ENCODE measurements at places on chromosomes 11 and 22.

DNA sequence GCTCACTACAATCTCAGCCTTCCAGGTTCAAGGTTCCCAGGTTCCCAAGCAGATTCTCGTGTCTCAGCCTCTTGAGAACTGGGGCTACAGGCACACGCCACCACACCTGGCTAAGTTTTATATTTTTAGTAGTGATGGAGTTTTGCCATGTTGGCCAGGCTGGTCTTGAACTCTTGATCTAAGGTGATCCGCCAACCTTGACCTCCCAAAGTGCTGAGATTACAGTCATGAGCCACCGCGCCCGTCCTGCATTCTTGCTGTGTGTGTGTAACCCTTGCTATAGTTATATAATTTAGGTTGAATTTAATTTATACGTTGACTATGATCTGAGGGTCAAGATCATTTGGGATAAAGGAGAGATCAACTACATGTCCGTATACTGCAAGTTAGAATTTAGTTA is 29.3 kb upstream of the ROBO3 start:
- H3K4me3 ChIP-seq = peak overlapping the region; percentile 71
- H3K36me3 ChIP-seq = no peaks in the 10 kb centered on the region
- no peak for DNase-seq
- H3K27me3 ChIP-seq = peaks cover 44% of the 10 kb centered on the region
- peaks cover 17% of the 10 kb centered on the region for H3K4me1 ChIP-seq

GRCh38 chr11:120929664-120930154 is 94.2 kb upstream of the TBCEL start:
- H3K27me3 ChIP-seq = no peaks in the 10 kb centered on the region
- H3K36me3 ChIP-seq = no peaks in the 10 kb centered on the region
- DNase-seq = no peak
- no peaks in the 10 kb centered on the region for H3K4me1 ChIP-seq

- peaks cover 50% of the 10 kb centered on the region for H3K27me3 ChIP-seq
- H3K27ac ChIP-seq = no peak overlapping the region
- no peaks in the 10 kb centered on the region for H3K4me1 ChIP-seq
- no peak overlapping the region for H3K4me3 ChIP-seq
- no peaks in the 10 kb centered on the region for H3K36me3 ChIP-seq
- DNase-seq = no peak
Observed at GRCh38 chr11:131656179-131656838, 285.9 kb downstream of the NTM start.

- peaks cover 15% of the 10 kb centered on the region for H3K4me1 ChIP-seq
- no peak overlapping the region for H3K4me3 ChIP-seq
- no peak for DNase-seq
- H3K27ac ChIP-seq = no peak overlapping the region
- peaks cover 15% of the 10 kb centered on the region for H3K27me3 ChIP-seq
Observed at GRCh38 chr11:95257456-95257971, 26.5 kb upstream of the SESN3 start.

GRCh38 chr11:70717936-70718595 is 319.7 kb downstream of the CTTN start:
- no peak overlapping the region for H3K27ac ChIP-seq
- no peaks in the 10 kb centered on the region for H3K27me3 ChIP-seq
- H3K4me1 ChIP-seq = no peaks in the 10 kb centered on the region
- H3K36me3 ChIP-seq = no peaks in the 10 kb centered on the region
- no peak for DNase-seq

Data from osteocyte (in vitro differentiated cells).